SJSA1 (cell line): ENCODE measurements at places on chromosomes 3 and 15. TPM values are rescaled to one million over a fixed set of nuclear protein-coding genes. Genes with fewer than 3 reads are reported as not detected.
A peak's percentile ranks its signal among the peaks of the same experiment; 100 is the strongest.

The GOLGA8M gene
- total RNA-seq: 1.6 and 3.5 TPM in 2 replicates

The GRM7 gene
- not detected in 2 replicates for total RNA-seq

The PLA2G4E gene
- not detected in 2 replicates for total RNA-seq

The SELENOS gene
- total RNA-seq: 180 and 181 TPM in 2 replicates

The ITIH1 gene
- total RNA-seq: not detected in 2 replicates

The AADACL2 gene
- total RNA-seq: not detected in 2 replicates

The SIAH2 gene
- 22.7 and 24.6 TPM in 2 replicates for total RNA-seq

The RSL24D1 gene
- total RNA-seq: 86.4 and 103 TPM in 2 replicates

The ZMAT3 gene
- 8.4 and 13.1 TPM in 2 replicates for total RNA-seq

The SLC38A3 gene
- total RNA-seq: not detected in 2 replicates

The ERC2 gene
- total RNA-seq: 0.13 and 0.81 TPM in 2 replicates

The LRRC31 gene
- not detected in 2 replicates for total RNA-seq

GRCh38 chr15:96346409-96346970, 16.0 kb downstream of the NR2F2 start:
- no peaks in the 10 kb centered on the region for H3K27me3 ChIP-seq
- no peak for DNase-seq
- no peak overlapping the region for H3K4me3 ChIP-seq
- peaks cover 26% of the 10 kb centered on the region for H3K4me1 ChIP-seq

DNA sequence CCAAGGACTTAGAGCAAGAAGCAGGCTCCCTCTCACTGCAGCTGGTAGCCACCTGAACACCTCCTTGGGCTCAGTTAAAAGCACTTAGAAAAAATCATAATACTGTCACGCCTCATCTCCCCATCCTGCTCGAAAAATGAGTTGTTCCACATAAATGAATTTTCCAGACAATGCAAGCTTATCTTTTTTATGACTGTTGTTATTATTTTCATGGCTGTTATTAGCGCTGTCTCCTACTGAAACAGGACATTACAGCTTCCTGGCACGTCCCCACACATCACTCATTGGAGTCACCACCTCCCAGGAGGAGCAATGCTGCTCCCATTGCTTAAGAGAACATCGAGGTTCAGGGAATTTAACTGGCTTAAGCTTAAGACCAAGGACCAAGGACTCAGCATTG, 26.5 kb downstream of the CCDC33 start:
- no peak overlapping the region for H3K27ac ChIP-seq
- no peaks in the 10 kb centered on the region for H3K36me3 ChIP-seq
- no peaks in the 10 kb centered on the region for H3K4me1 ChIP-seq
- H3K27me3 ChIP-seq: peaks cover 56% of the 10 kb centered on the region
- H3K4me3 ChIP-seq: no peak overlapping the region
- no peak for DNase-seq

DNA sequence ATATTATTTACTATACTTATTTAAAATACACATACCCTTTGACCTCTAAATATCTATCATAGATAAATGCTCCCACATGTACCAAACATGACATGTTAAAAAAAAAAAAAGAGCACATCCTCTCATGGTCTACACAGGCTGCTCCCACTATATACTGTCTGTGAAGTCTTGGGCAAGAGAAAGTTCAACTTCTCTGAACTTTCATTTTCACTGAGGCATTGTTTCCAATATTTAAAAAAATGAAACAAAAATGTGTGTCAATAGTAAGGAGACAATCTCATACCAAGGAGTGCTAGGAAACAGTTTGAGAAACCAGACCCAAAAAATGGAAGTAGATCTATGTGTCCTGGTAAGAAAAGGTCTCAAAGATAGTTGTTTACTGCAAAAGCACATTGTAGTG, 29.3 kb downstream of the SLC4A7 start:
- H3K4me3 ChIP-seq: no peak overlapping the region
- H3K27ac ChIP-seq: no peak overlapping the region
- no peaks in the 10 kb centered on the region for H3K27me3 ChIP-seq
- H3K36me3 ChIP-seq: no peaks in the 10 kb centered on the region
- no peaks in the 10 kb centered on the region for H3K4me1 ChIP-seq

- no peaks in the 10 kb centered on the region for H3K4me1 ChIP-seq
- H3K27me3 ChIP-seq: no peaks in the 10 kb centered on the region
- no peak overlapping the region for H3K27ac ChIP-seq
- no peak for DNase-seq
- no peak overlapping the region for H3K4me3 ChIP-seq
These were observed 91.9 kb upstream of the VGLL4 start for GRCh38 chr3:11735638-11736037.

- DNase-seq: peak; percentile 11
- no peak overlapping the region for H3K27ac ChIP-seq
- peaks cover 20% of the 10 kb centered on the region for H3K4me1 ChIP-seq
- H3K27me3 ChIP-seq: no peaks in the 10 kb centered on the region
- no peaks in the 10 kb centered on the region for H3K36me3 ChIP-seq
These were observed 246.1 kb upstream of the RASGRP1 start for GRCh38 chr15:38810686-38811085.

DNA sequence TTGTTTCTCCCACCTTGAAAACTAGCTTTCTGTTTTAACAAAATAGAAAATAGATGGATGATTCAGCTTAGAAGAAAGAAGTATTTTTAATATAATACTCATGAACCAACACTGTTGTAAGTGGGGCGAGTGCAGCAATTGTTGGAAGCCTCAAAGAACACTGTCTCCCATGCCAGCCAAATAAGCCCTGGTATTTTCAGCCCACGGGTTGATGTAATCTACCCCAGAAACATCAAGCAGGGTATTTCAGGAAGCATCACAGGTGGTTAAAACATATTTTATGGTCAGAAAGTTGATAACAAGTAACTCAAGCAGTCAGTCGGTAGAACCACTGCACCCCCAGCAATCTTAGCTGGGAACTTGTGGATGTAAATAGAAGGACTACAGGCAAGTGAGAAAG, 115.9 kb downstream of the SV2B start:
- DNase-seq: no peak
- H3K4me1 ChIP-seq: no peaks in the 10 kb centered on the region
- H3K4me3 ChIP-seq: no peak overlapping the region
- no peaks in the 10 kb centered on the region for H3K27me3 ChIP-seq
- no peak overlapping the region for H3K27ac ChIP-seq
- no peaks in the 10 kb centered on the region for H3K36me3 ChIP-seq

DNA sequence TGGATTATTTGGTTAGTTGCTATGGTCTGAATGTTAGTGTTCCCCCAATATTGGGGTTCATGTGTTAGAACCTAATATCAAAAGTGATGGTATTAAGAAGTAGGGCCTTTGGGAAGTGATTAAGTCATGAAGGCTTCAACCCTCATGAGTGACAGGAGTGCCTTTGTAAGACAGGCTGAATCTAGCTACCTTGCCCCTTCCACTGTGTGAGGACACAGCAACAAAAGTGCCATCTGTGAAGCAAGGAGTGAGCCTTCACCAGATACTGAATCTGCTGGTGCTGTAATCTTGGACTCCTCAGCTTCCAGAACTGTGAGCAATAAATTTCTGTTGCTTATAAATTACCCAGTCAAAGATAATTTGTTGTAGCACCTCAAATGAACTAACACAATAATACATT, 22.6 kb upstream of the SATB1 start:
- H3K27me3 ChIP-seq: peaks cover 36% of the 10 kb centered on the region
- H3K4me1 ChIP-seq: peaks cover 7% of the 10 kb centered on the region
- no peak overlapping the region for H3K4me3 ChIP-seq
- H3K27ac ChIP-seq: no peak overlapping the region

- H3K27ac ChIP-seq: no peak overlapping the region
- H3K36me3 ChIP-seq: no peaks in the 10 kb centered on the region
- no peaks in the 10 kb centered on the region for H3K27me3 ChIP-seq
These were observed 133.3 kb downstream of the CMSS1 start for GRCh38 chr3:99950921-99951320.

GRCh38 chr15:40239693-40240618, 1.1 kb downstream of the PAK6 start:
- no peak overlapping the region for H3K4me3 ChIP-seq
- H3K27ac ChIP-seq: no peak overlapping the region
- DNase-seq: no peak

- DNase-seq: no peak
- peaks cover 48% of the 10 kb centered on the region for H3K4me1 ChIP-seq
- H3K27ac ChIP-seq: no peak overlapping the region
- no peaks in the 10 kb centered on the region for H3K36me3 ChIP-seq
These were observed 53.8 kb upstream of the SMAD3 start for GRCh38 chr15:67011617-67012005.

GRCh38 chr3:77919244-77919643, 879.3 kb downstream of the ROBO2 start:
- no peaks in the 10 kb centered on the region for H3K27me3 ChIP-seq
- no peak for DNase-seq
- H3K4me1 ChIP-seq: no peaks in the 10 kb centered on the region
- no peak overlapping the region for H3K4me3 ChIP-seq
- no peaks in the 10 kb centered on the region for H3K36me3 ChIP-seq

- H3K4me3 ChIP-seq: no peak overlapping the region
- peaks cover 15% of the 10 kb centered on the region for H3K4me1 ChIP-seq
- H3K27ac ChIP-seq: peak overlapping the region; percentile 42; the same call in 1 of the 2 replicates
- H3K36me3 ChIP-seq: no peaks in the 10 kb centered on the region
These were observed 1165.1 kb downstream of the ROBO2 start for GRCh38 chr3:78204977-78205376.

GRCh38 chr15:96582473-96582872, 252.0 kb downstream of the NR2F2 start:
- no peak overlapping the region for H3K27ac ChIP-seq
- H3K4me1 ChIP-seq: no peaks in the 10 kb centered on the region
- DNase-seq: no peak
- H3K36me3 ChIP-seq: no peaks in the 10 kb centered on the region

DNA sequence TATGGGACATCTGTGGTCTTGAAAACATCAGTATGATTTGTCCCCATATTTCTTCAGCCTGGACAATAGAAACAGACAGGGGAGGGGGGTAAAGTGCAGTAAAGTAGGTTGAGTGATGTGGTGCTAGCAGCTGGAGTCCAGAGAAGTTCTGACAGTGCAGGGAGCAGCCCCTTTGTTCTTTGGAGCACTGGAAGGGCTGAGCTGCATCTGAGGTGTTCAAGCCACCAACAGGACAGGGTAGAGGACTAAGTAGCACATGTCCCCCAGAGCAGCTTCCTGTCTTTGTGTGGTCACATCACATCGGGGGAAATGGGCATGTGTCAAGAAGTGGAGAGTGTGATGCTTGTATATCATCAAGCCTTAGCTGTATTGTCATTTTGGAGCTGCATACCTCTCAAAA, 12.1 kb downstream of the MRPS22 start:
- H3K36me3 ChIP-seq: peaks cover 100% of the 10 kb centered on the region
- H3K27ac ChIP-seq: no peak overlapping the region
- H3K4me1 ChIP-seq: no peaks in the 10 kb centered on the region

- H3K27ac ChIP-seq: no peak overlapping the region
- no peak for DNase-seq
- H3K4me3 ChIP-seq: no peak overlapping the region
- H3K27me3 ChIP-seq: no peaks in the 10 kb centered on the region
- no peaks in the 10 kb centered on the region for H3K36me3 ChIP-seq
These were observed 21.9 kb upstream of the P2RY13 start for GRCh38 chr3:151351219-151351618.

DNA sequence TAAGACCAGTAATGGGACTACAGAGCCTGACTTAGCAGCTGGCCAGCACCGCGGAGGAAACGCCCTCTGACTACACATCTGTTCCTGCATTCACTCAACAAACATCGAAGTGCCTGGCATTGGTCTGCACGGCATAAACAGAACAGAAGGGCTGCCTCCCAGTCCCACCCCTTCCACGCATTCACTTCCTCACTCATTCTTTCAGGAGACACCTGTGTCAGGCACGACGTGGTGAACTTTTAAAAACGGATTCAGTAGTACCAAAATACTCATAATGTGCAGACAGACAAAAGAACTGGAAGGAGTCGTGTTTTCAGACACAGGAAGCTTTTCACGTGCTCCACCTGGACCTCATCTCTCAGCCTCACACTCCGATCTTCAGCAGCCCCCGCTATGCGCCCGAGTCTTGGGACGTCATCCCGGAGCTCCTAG, 123.3 kb downstream of the XXYLT1 start:
- H3K4me3 ChIP-seq: no peak overlapping the region
- H3K36me3 ChIP-seq: no peaks in the 10 kb centered on the region
- DNase-seq: no peak
- peaks cover 39% of the 10 kb centered on the region for H3K4me1 ChIP-seq

DNA sequence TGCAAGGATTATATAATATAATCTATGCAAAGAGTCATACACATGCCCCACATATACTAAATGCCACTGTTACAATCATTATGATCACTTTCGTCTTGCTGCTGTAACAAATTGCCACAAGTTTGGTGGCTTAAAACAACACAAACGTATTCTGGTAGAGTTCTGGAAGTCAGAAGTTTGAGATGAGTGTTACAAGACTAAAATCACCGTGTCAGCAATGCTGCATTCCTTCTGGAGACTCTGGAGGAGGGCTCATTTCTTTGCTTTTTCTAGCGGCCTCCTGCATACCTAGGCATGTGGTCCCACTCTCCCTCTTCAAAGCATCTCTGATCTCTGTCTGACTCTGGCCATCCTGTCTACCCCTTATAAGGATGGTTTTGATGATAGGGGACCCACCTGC, 1.4 kb upstream of the CCDC174 start:
- no peak overlapping the region for H3K4me3 ChIP-seq
- peaks cover 16% of the 10 kb centered on the region; the same call in 1 of the 2 replicates for H3K36me3 ChIP-seq
- no peak overlapping the region for H3K27ac ChIP-seq
- H3K27me3 ChIP-seq: no peaks in the 10 kb centered on the region

- no peak overlapping the region for H3K4me3 ChIP-seq
- no peak for DNase-seq
- H3K27ac ChIP-seq: no peak overlapping the region
- no peaks in the 10 kb centered on the region for H3K4me1 ChIP-seq
- H3K27me3 ChIP-seq: no peaks in the 10 kb centered on the region
- no peaks in the 10 kb centered on the region for H3K36me3 ChIP-seq
These were observed 123.3 kb upstream of the GBE1 start for GRCh38 chr3:81884791-81885190.

DNA sequence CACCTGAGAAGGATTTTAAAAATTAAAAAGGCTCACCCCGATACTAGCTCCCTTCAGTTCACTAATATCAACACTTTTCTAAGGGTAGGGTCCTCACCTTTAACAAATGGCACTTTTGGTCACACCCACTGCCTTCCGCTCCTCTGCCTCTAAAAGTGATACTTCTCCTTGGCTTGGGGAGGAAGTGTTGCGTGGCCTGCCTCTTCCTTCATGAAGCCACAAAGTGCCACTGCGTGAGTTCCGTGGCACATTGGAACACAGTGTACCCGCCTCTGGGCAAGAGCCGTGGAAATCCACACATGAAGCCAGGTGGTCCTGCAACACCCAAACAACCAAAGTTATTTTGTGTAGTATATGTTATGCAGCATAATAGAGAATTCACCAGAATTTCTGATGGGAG, 3.9 kb downstream of the B4GALT4 start:
- no peak for DNase-seq
- H3K27ac ChIP-seq: no peak overlapping the region
- peaks cover 35% of the 10 kb centered on the region for H3K4me1 ChIP-seq
- no peak overlapping the region for H3K4me3 ChIP-seq

- DNase-seq: no peak
- H3K4me3 ChIP-seq: no peak overlapping the region
- H3K27ac ChIP-seq: no peak overlapping the region
- H3K4me1 ChIP-seq: no peaks in the 10 kb centered on the region
These were observed 82.8 kb downstream of the RYR3 start for GRCh38 chr15:33393546-33393945.
